Activated T-cell treated with anti-CD3 and anti-CD28 coated beads for 4 hours (primary cell): ENCODE measurements at places on chromosomes 3 and 15.

DNA sequence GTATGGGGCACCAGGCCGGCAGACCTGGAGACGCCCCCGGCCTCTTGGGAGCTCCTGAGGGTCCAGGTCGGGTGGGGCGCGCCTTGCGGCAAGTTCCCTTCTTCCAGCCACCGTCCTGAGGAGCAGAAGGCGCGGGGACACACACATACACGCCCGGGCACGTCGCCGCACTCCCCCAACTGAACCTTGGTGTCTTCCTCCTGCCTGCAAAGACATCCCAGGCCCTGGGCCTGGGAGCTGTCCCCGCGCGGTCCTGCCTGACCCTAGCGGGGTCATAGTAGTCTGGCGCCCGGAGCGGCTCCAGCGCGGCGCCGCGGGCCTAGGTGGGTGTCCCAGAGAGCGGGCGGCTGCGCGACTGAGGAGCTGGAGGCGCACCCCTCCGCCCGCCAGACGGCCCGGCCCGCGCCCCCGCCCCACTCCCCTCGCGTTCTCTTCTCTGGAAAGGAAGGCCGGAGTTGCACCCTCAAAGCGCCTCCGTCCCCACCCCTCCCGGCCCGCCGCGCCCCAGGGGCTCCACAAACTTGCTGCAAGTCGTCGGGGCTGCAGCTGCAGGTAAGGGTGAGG, 185.9 kb upstream of the LINGO1 start:
- DNase-seq = no peak

- DNase-seq = no peak
Observed at GRCh38 chr3:23811919-23812318, 6.2 kb downstream of the UBE2E1 start.

DNA sequence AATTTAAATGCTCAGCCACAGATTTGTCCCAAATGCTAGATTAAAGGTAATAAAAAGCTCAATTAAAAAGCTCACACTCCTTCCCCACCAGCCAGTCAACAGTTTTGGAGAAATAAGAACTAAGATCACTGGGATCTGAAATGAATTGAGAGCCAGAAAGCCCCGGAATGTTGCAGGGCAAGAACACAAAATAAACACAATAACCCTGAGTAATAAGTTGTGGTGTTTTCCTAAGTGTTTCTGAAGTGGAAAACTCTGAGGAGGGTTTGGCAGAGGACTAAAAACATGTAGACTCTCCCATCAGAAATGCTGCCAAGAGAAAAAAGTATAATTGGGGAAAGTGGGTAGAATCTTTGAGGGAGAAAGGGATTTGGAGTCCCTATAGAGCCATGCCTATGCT, 127.8 kb downstream of the ABI3BP start:
- no peak for DNase-seq

DNA sequence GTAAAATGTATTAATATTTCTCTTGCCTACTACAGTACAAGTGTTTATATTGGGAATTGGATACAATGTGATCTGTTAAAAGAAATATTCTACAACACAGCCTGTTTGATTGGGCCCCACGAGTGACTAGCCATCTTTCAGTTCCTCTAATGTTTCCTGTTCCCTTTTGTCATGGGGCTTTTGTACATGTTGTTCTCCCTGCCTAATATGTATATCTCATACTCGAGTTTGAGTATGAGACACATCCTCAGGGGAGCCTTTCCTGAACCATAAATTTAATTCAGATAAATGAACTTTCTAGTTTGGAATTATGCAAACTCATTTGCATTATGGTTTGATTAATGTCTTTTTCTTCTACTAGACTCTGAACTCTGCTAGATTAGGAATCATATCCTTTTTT, 65.5 kb downstream of the MEF2A start:
- DNase-seq = no peak

DNA sequence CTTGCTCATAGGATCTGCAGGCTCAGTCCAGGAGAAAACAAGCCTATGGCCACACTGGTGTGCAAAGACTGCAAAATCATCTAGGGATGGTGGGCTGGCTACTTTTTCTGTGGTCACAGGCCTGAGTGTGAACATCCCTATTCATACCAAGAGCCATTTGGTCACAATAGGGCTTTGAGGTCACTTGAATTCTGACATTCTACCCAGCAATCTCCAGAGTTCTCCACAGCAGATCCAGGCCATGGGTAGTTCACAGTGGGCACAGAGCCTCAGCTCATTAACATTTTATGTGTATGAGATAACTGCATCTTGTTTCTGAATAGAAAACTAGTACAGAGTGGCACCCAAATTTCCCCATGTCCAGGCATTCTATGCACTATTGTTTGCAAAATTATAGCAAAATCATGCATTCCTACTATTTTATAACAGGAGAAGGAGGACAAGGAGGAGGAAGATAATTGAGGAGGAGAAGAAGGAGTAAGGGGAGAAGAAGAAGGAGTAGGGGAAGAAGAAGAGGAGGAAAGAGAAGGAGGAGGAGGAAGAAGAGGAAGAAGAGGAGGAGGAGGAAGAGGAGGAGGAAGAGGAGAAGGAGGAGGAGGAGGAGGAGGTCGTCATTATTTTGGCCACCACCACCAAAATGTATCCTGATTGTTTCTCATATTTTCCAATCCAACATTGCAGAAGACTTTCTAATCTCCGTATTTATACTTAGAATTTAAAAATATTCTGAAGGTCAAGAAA, 129.0 kb downstream of the SEMA6D start:
- no peak for DNase-seq

DNA sequence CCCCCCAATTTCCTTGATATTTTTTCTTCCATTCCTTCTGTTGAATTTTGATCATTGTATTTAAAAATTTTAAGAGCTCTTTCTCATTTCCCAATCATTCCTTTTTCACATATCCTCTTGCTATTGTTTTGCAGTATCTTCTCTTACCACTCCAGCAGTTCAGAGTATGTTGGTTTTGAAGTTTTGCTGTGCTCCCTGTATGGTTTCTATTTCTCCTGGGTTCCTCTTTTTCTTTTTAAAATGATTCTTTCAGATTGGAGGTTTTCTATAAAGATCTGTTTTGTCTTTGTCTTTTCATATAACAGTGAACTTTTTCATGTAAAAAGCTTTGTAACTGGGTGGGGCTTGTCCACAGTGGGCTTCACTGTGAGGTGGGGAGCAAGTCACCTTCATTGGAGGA, 12.8 kb downstream of the USP3 start:
- no peak for DNase-seq

DNA sequence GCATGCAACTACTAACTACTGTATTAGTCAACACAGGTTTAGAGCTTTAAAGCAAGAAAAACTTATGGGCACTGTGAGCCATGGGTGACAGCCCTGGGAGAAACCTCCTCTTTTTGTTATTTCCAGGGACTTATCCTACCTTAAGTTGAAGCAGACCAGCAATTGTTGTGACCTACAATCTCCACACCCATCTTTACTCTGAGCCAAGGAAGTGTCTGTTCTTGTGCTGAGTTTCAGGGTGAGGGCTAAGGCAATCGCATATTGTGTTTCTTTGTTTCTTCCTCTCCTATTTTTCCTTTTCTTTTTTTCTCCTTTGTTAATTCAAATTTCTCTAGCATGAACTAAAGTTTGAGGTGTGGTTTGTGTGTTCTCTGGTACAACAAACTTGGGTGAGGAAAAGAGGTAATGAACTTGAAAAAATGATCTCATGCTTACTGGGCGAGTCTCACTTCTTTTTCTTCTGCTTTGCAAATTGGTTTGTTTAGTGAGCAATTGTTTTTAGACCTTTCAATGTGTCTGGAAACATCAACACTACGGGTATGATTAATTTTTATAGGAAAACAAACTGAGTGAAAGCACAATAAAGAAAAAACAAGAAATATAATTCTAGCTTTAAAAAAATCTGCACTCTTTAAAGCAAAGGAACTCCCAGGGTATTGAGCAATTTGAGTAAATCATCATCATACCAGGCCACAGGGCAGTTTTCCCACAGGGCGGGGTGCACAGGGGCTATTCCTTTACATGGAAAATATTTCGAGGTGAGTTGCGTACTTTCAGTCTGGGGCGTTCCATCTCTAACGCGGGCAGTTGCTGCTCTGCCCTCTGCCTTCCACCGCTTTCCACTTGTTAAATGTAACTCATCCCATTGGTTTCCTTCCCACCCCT, 2.7 kb downstream of the UPK1B start:
- no peak for DNase-seq

DNA sequence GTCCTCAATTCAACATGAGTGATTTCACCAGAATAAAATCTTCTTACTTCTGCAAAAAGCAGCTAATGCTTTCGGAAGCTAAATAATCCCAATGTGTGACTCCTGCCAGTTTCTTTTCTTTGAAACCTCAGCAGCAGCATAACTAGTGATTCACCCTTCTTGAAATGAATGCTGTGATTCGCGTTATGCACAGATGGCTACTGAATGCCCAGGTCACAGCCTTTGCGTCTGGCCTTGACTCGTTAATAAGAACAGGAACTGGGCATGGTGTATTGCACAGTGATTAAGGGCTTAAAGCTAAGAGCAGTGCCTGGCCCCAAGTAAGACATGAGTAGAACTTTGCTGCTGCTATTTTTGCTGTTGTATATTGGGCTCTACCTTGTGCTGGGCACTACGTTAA, 19.0 kb downstream of the CGNL1 start:
- no peak for DNase-seq

- DNase-seq = peak; percentile 1
Observed at GRCh38 chr3:31288641-31289100, 244.1 kb upstream of the STT3B start.

GRCh38 chr3:98508582-98508981, 11.1 kb downstream of the OR5K2 start:
- DNase-seq = no peak

- no peak for DNase-seq
Observed at GRCh38 chr3:58999134-58999773, 50.6 kb downstream of the CFAP20DC start.

- DNase-seq = no peak
Observed at GRCh38 chr3:43758592-43759225, 68.0 kb downstream of the ABHD5 start.

- DNase-seq = peak; percentile 32
Observed at GRCh38 chr3:46280105-46280797, 38.0 kb downstream of the CCR3 start.

DNA sequence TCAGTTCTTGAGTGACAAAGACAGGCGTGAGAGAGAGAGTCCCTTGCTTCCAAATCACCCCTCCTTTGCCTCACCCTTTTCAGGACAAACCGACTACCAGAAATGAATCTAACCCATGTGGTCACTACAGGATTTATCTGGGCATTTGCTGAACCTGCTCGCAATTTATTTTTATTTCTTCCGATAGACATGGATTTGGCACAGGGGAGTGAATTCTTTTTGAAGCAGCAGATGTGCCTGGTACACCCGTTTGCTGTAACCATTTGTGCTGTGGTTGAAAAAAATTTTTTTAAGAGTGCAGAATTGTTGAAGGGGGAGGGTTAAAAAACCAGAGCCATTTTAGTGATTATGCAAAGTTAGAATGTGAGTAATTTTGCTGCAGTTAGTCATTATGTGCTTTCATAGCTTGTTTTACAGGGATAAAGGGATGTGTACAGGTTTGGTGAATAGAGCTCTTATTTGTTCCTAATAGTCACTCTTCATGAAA, 442.0 kb downstream of the LPP start:
- no peak for DNase-seq

GRCh38 chr3:153287017-153287416, 125.0 kb downstream of the RAP2B start:
- no peak for DNase-seq

DNA sequence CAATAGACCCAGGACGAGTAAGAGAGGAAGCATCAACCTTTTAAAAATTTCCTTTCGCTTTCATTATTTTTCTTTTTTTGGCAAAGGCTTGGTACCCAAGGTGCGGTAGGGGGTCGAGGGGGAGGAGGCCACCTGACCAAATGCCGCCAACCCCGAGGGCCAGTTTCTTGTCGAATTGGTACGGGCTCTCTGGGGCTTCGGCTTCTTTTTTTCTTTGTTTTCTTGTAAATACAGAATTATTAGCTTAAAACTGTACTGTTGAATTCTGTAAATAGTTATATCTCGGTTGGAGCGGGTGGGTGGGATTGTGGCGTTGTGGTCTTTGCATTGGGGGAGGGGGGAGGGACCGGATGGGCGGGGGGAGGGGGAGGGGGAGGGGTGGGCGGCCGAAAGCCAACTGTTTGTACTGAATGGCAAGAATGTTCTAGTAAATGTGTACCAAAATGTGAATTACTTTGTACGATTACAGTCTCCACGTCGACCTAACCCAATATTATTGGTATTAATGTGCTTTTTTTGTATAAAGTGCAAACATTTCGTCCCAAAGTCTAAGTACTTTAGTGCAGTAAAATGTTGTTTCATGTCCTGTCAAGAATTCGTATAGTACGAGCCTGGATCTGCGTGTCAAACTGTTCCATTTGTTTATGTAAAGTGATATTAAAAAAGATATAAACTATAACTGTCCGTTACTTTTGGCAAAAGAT, 4.7 kb downstream of the ZIC1 start:
- no peak for DNase-seq

- no peak for DNase-seq
Observed at GRCh38 chr3:52423173-52423572, 21.7 kb downstream of the SEMA3G start.

- DNase-seq = no peak
Observed at GRCh38 chr3:125168711-125169393, 43.7 kb downstream of the SLC12A8 start.

- DNase-seq = no peak
Observed at GRCh38 chr15:68386587-68387288, 45.2 kb downstream of the ITGA11 start.

GRCh38 chr15:100005715-100006114, 272.5 kb upstream of the LYSMD4 start:
- no peak for DNase-seq

- DNase-seq = no peak
Observed at GRCh38 chr15:78244101-78244500, 9.7 kb upstream of the ACSBG1 start.

GRCh38 chr3:191721990-191722389, 261.0 kb downstream of the PYDC2 start:
- no peak for DNase-seq

GRCh38 chr3:106850437-106850836, 526.8 kb upstream of the CCDC54 start:
- no peak for DNase-seq

- no peak for DNase-seq
Observed at GRCh38 chr3:138960417-138960852, 13.4 kb downstream of the FOXL2NB start.

DNA sequence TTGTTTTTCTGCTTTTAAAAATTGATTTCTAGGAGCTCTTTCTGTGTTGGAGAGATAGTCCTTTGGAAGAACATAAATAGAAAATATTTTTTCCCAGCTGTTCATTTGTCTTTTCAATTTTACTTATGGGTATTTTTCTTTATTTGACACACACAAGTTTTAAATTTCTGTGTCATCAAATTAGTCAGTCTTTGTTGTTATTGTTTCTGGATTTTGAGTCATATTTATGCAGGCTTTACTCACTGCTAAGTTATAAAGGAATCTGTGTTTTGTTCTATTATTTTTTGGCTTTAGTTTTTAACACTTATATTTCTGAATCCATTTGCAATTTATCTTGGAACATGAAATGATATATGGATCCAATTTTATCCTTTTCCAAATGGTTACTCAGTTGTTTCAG, 5.9 kb upstream of the GHSR start:
- DNase-seq = no peak

- DNase-seq = no peak
Observed at GRCh38 chr3:42873221-42873982, 2.3 kb downstream of the CYP8B1 start.

GRCh38 chr3:165128544-165128943, 50.2 kb upstream of the SI start:
- DNase-seq = no peak

- DNase-seq = no peak
Observed at GRCh38 chr3:168859143-168859542, 763.4 kb upstream of the GOLIM4 start.
